ENCODE measurements at places on chromosomes 6 and 20.

DNA sequence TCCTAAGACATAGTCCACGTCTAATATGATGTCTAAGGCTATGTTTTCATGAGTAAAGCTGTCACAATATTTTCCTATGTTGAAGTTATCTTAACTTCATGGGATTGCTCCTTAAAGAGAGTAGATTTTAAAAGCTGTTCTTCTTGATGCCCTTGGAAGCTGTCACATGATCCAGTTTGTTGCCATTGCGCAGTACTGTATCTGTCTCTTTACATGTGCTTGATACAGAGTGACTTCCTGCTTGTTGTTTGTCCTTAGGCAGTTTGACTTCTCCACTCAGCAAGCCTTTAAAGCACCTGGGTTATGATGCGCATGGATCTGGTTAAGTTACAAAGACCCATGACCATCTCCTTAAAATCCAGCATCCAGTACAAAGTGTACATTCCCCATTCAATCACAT lies 85.4 kb downstream of the CDYL start:
- no peak for DNase-seq

DNA sequence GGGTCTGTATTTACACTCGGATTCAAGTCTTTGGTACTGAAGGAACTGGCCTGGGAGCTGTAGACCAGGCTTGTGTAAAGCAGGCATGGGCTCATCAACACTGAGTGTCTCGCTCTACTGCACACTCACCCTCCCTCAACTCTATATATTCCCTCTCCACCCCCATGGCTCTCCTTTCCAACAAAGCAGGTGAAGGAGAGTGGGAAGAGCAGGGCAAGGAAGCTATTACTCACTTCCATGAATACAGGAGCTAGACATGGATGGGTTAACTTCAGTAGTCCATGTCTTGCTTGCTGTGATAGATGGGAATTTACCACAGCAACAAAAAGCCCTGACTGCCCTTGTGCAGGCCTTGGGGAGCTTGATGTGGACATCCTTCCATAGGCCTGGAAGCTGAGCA lies 20.7 kb upstream of the SLC2A12 start:
- DNase-seq, result no peak

DNA sequence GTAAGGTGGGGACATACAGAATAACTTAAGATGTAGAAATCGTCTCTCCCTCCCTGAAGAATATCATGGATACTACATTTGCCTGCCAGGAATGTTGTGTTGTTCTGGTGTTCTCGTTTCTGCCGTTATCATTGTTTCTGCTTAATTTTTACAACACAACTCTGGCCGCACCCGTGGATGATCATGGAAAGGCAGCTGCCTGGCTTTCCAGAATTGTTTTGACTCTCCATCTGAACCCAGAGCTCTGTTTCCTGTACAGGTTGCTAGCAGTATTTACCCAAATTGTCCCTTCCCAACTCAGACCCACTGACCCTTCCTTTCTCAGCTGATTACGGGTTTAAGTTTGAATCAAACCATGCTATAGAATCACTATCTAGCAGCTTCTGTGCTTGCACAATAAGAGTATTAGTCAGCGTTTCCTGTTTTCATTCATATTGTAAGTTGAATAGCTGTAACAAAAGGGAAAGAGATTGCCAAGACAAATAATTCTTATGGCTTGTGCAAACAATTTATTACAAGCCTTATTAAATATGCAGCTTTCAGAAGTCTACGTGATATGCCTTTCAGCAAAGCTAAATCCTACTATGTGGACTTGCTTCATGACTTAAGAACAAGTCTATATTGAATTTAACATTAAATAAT lies 139.0 kb downstream of the MTHFD1L start:
- peak; percentile 39 for DNase-seq

DNA sequence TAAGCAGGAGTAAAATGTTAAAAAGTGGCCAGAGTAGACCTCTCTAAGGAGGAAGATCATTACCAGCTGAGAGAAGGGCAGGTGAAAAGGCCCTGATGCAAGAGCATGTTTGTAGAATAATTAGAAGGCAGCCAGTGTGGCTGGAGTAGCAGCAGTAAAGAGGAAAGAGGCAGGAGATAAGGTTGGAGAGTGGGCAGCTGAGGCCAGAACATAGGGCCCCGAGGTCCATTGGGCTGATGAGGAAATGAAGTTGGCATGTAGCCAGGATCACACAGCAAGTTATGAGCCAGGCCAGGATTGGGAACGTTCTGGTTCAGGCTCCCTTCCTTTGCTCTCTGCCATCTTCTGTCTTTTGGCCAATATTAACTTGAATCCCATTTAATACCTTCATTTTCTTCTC lies 51.6 kb downstream of the RALY start:
- no peak for DNase-seq

- no peak for DNase-seq
Observed at GRCh38 chr20:48098866-48099265, 313.6 kb upstream of the SULF2 start.

DNA sequence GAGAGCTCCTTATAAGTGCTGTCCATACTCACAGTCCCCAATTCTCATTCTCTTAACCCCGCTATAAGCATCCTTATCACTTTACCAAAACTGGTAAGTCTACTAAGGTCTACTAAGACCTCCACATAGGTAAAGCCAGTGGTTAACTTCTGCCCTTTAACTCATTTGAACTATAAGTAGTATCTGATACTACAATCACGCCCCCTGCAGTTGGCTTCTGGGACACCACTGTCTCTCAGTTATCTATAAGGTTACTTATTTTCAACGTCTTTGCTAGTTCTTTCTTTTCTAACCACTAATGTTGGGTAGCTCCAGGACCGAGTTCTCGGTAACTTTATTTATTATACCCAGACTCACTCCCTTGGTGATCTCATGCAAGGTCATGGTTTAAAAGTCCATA lies 142.6 kb downstream of the ARHGAP18 start:
- DNase-seq, result peak; percentile 21

DNA sequence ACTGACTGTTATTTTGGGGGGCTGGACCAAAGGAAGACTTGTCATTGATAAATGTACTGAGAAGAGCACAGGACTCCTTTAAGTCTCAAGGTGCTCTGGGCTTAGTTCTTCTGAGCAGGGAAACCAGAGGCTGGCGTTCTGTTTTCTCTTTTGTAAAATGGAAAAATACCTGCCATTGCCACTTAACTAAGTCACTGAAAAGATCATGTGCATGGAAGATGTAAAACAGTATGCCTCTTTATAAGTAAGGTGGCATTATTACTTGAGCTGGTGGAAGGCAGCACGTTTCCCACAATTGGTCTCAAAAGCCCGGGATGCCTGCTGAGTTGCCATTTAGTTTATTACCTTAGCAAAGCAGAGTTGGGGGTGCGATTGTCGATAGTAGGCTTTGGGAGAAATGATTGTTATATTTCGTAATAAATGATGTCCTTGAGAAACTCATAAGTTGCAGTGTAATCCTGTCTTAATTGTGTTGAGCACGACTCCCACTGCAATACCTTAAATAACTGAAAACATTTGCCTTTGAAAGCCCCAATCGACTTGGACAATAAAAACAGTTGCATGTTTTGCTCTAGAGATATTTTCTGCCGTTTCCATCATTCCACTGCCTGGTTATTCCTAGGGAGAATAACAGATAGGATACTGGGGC lies 3.6 kb downstream of the JARID2 start:
- DNase-seq, result no peak

- DNase-seq, result no peak
Observed at GRCh38 chr6:26067367-26067766, 19.9 kb upstream of the HFE start.

GRCh38 chr20:54510541-54511129 lies 35.2 kb downstream of the DOK5 start:
- DNase-seq, result no peak

GRCh38 chr6:74280130-74280692 lies 584.2 kb downstream of the CD109 start:
- no peak for DNase-seq

- peak; percentile 19 for DNase-seq
Observed at GRCh38 chr6:108744996-108745395, 103.2 kb upstream of the ARMC2 start.

DNA sequence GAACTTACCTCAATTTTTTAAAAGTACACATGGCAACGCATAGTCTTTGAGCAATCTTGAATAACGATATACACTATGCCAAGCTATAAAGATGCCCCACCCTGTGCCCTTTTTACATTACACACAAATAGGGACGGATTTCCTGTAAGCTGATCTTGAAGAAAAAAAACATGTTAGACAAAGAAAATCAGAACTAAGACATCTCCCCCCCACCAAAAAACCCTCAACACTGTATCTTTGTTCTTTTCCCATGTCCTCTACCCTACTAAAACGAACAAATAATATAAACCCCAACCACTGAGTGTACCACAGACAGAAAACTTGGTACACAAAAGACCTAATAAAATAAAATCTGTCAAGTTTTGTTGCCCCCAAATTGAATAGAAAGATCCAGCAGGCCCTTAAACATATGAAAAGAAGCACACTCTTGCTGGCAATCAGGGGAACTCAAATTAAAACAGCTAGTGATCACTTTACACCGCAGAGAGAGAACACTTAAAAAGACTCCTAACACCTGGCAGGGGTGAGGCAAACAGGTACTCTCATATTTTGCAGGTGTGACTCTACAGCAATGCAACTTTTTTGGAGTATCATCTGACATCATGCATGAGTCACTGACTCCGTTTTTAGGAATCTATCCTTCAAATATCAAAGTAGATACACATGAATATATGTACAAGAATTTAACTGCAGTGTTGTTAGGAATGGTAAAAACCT lies 29.6 kb downstream of the BACH2 start:
- DNase-seq, result no peak

DNA sequence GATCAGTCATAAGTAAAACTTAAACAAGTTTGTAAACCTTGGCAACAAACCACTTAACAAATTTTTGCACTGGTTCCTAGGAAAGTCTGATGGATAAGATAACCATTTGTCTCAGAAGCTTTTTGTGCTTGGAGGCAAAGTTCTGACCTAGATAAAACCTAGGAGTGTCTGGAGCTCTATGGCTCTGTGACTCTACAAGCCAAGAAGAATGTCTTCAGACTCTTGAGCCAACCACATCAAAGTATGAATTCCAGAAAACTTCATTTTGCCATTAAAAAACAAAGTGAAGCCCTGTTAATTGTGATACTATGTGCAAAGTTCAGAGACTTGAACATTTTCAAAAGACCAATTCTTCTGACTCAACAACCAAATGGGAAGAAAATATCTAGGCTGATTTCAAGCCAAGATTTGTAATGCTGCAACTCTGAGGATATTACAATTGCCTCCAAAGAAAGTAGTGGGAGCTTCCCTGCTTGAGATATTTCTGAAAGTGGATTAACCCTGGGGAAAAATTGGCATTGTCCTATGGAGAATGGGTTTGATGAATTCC lies 158.1 kb upstream of the FOXQ1 start:
- DNase-seq, result peak; percentile 79

GRCh38 chr6:168583126-168583525 lies 142.1 kb downstream of the SMOC2 start:
- no peak for DNase-seq

GRCh38 chr6:113476937-113477839 lies 380.0 kb upstream of the MARCKS start:
- DNase-seq, result no peak

DNA sequence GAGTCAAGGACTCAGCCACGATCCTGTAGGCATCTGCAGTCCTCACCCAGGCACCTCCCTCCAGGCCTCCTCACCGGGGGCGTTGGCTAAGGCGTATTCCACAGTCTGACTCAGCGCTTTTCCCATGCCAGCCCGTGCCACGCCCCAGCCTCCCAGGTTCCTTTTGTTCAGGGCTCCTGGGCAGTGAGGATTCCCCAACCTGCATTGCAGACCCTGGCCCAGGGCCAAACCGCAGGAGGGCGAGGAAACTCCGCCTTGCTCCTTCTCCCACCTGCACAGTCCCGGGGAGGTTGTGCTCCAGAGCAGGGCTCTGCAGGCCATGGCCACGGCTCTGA lies 202.8 kb upstream of the CST7 start:
- DNase-seq, result no peak

DNA sequence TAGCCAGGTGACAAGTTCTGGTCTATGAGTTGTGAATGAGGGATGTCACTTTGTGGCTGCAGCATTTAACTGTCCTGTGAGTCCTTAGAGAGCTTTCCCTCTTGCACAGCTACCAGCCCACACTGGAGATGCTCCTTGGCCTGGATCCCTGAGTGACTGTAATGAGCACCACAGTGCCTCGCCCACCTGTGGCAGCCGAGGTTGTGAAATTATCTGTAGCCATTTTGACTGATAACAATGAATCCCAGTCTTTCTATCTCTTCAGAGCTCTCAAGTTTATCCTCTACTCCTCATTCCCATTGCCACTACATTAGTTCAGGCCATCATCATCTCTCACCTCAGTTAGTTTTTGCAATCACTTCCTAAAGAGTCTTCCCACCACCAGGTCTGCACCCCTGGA lies 41.3 kb upstream of the BEND3 start:
- no peak for DNase-seq

GRCh38 chr6:28743271-28743789 lies 180.5 kb downstream of the TRIM27 start:
- no peak for DNase-seq

DNA sequence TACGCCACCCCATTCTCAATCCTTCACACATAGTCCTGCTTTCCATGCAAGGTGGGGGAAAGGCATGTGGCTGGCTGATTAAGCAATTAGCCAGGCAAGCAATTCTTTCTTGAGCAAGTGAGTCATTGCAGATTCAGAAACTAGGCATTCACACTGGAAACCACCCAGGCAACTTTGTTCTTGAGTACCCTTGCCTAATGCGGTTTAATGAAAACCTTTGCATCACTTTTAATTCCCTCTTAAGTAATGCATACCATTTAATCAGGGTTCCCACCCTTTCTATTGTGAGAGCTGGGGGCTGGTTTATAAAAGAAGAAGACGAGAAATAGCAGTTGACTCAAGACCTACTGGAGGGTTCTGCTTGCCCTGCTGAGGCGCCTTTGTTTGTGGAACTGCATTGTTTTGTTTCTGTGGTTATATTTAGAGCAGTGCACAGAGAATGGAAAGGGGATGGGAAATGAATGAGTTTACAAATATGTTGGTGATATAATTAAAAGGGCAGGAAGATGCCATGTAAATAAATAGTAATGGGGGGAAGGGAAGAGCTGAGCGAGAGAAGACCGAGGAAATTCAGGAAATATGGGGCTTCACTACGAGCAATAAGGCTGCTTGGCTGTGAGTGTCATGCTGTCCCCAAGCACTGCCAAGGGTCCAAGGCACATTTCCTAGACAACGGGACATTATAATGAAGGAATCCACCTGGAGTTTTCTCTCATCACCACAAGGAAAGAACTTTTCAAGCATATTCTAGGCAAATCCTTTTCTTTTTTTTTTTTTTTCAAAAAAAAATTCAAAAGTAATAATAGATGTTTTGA lies 48.8 kb upstream of the TSHZ2 start:
- no peak for DNase-seq

- no peak for DNase-seq
Observed at GRCh38 chr6:169803271-169803811, 51.9 kb downstream of the ERMARD start.

GRCh38 chr6:30321692-30322388 lies 4.9 kb upstream of the TRIM39 start:
- DNase-seq, result no peak

GRCh38 chr6:148827416-148828045 lies 80.7 kb downstream of the UST start:
- DNase-seq, result no peak

GRCh38 chr20:24488800-24489175 lies 19.4 kb downstream of the SYNDIG1 start:
- DNase-seq, result no peak
